ENCODE measurements at places on chromosomes 6 and 20.

GRCh38 chr20:17611540-17612286 lies 41.8 kb downstream of the DSTN start:
- DNase-seq: no peak

- DNase-seq: no peak
Observed at GRCh38 chr6:119025793-119026192, 52.7 kb downstream of the FAM184A start.

DNA sequence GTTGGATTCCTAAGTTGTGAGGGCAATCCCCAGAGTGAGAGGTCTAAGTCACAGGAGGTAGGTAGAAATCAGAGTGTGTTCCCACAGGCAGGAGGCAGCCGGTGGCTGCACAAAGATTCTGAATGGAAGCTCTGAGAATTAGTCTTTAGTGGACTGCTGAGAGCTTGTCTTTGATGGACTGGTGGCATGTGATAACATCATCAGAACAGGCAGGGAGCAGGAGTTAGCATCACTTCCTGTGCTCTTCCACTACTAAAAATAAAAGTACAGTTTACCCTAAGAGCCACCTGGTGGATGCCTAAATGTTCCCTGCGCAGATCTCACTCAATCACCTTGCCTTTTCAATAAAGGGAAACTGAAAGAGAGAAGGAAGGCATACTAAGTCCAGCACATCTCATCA lies 294.6 kb upstream of the POU3F2 start:
- DNase-seq: no peak

- DNase-seq: no peak
Observed at GRCh38 chr20:34085544-34086040, 26.5 kb downstream of the EIF2S2 start.
